Suppressor macrophage treated with lipopolysaccharide for 4 hours (primary cell): ENCODE measurements at places on chromosomes 16 and 17.

DNA sequence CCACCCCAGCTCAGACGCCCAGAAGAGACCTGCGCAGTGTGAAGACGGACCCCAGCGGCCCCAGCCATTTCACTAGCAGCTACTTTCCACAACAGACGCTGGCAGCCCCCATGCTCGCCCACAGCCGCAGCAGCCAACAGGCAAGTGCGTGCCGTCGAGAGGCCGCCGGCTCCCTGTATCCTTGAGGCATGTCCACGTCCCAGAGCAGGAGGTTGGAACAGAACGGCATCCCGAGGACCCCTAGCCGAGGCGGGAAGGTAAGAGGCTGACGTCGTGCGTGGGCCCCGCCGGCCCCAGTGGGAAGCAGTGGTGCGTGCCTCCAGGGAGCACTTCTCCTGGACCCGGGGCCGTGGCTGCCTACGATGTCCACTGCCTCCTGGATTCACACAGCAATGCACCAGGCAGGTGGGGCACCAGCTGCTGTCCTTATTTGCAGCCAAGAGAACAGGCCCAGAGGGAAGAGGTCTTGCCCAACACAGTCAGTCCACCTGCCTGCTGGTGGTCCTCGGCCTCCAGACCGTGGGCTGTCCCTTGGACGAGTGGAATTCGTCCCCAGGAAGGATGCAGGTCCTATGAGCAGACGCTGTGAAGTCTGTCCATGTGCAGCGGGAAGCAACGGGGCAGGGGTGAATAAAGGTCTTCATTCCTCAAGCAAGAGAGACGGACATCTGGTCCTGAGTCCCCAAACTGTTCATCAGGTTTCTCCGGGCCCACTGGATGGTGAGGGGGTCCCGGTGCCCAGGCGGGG is 38.5 kb downstream of the SLC7A5 start:
- DNase-seq, result no peak

GRCh38 chr17:65362826-65363225 is 198.6 kb downstream of the AXIN2 start:
- DNase-seq, result no peak

GRCh38 chr17:76275382-76276068 is 10.4 kb downstream of the UBALD2 start:
- no peak for DNase-seq

- no peak for DNase-seq
Measured at GRCh38 chr17:76697702-76698465, 12.9 kb downstream of the MXRA7 start.

DNA sequence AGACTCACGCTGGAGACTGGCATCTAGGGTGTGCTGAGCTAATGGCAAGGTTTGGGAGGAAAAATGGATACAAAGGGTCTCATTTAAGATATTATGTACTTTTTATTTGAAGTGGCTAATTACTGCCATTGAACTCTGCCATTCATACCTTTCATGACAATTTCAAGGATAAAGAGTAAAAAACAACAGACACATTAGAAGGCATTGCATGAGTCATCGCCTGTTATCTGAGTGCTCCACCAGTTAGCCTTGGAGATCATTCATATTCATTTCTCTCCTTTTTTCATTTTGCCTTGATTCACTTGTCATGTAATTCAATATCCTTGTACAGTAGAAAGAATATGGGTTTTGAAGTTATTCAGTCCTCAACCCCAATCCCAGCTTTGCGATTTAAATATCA is 109.5 kb downstream of the CDH8 start:
- no peak for DNase-seq

DNA sequence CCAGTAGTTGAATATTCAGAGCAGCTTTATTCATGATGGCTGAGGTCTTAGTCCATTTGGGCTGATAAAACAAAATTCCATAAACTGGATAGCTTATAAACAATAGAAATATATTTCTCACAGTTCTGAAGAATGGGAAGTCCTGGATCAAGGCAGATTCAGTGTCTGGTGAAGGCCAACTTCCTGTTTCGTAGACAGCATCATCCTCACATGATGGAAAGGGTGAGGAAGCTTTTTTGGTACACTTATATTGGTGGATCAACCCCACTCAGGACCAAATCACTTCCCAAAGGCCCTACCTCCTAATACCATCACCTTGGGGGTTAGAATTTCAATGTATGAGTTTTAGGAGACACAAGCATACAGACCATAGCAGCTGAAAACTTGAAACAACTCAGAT is 224.2 kb downstream of the CYB561 start:
- peak; percentile 87 for DNase-seq

DNA sequence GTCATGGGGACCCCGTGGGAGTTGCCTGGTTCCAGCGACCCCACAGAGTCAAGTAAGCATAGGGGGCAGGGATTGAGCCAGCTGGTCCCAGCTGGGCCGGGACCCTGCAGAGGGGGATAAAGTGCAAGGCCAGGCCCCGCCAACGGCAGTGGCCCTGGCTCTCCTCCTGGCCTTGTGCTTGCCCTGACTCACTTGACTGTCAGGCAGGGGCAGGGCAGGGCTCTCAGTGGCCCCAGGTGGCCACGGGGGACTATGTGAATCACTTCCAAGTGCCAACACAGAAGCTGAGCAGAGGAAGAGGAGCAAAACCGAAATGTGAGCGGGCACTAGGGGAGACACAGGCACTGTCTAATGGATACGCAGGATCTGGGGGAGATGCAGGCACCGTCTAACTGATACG is 21.6 kb upstream of the NCBP3 start:
- no peak for DNase-seq

GRCh38 chr16:81616321-81617020 is 162.6 kb upstream of the PLCG2 start:
- no peak for DNase-seq
